ENCODE measurements at places on chromosomes 4 and X. TPM values are rescaled to one million over a fixed set of nuclear protein-coding genes. Genes with fewer than 3 reads are reported as not detected.

Gene IL2
- not detected for total RNA-seq

Gene MAGEB10
- total RNA-seq, result not detected

Gene GAGE1
- total RNA-seq, result 40.0 TPM

Gene HTATSF1
- total RNA-seq, result 61.1 TPM

Gene STATH
- total RNA-seq, result not detected

Gene ZNF732
- not detected for total RNA-seq

Gene TRIM60
- not detected for total RNA-seq

Gene MAGEA12
- 142 TPM for total RNA-seq

Gene CHRDL1
- 4.1 TPM for total RNA-seq

Gene INPP4B
- 10.0 TPM for total RNA-seq

Gene FAM156B
- 11.4 TPM for total RNA-seq

Gene NUP62CL
- total RNA-seq, result not detected

Gene SFRP2
- not detected for total RNA-seq

DNA sequence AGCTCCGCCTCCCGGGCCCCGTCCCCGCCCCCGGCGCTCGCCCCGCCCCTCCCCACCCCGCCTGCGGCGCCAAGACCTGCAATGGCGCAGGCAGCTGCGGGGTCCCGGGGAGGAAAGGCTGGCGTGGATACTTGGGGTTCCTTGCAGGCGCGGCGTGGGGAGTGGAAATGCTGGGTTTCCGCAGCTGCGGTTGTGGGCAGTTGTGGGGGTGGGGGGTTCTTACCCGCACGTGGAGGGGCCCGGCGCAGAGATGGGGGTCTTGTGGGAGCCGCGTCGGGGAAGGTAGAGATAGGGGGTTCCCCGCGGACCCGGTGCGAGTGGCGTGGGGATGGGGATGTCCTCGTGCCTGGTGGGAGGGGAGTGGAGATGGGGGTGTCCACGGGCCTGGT, 680 bp upstream of the ASMTL start:
- no peak for DNase-seq

DNA sequence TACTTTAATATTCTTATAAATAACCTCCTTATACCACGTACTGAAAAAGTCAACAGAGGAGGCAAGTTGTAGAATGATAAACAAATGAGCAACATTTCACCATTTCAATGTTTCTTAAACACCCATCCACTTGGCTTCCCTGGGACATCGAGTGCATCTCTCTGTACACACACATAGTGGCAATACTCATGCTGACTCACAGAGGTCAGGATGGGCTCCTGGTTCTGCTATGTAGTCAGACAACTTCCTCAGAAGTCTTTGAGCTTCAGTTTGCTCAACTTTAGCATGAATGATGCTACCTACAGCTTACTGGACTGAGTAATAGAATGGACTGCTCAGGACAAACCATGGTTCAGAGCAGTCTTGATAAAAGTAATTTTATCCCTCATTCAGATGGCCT, 56.9 kb downstream of the MAD2L1 start:
- DNase-seq, result peak; percentile 72

DNA sequence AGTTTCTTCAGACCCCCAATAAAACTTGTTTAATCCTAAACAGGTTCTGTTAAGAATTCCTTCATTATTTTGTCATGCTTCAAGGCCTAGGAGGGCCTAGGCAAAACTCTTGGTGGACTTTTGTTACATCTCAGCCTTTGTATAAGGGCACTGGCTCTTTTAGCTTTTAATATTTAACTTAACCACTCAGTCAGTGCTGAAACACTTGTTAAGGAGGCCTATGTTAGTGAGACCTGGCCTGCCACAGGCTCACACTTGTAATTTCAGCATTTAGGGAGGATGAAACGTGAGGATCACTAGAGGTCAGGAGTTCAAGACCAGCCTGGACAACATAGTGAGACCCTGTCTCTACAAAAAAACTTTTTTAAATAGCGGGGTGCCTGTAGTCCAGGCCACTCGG, 32.7 kb upstream of the PGK1 start:
- no peak for DNase-seq

- no peak for DNase-seq
Observed at GRCh38 chr4:8334786-8335460, 65.4 kb downstream of the HTRA3 start.

- peak; percentile 12 for DNase-seq
Observed at GRCh38 chr4:24604558-24605214, 20.3 kb upstream of the DHX15 start.

- peak; percentile 46 for DNase-seq
Observed at GRCh38 chr4:80492761-80493160, 157.2 kb downstream of the CFAP299 start.

GRCh38 chr4:111991797-111992196, 153.5 kb upstream of the FAM241A start:
- peak; percentile 74 for DNase-seq

DNA sequence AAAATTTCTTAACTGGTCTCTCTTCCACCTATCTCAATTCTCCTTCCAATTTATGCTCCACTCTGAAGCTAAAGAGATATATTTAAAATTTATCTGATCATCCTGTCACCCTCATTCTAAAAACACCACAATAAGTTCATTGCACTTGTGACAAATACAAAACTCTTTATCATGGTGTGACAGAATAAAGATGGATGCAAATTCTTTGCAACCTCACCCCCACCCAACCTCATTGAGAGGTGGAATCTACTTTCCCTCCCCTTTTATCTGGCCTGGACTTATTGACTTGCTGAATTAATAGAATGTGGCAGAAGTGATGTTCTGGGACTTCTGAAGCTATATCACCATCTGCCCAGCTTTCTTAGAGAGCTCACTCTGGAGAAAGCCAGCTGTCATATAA, 46.5 kb downstream of the IDS start:
- DNase-seq, result no peak

DNA sequence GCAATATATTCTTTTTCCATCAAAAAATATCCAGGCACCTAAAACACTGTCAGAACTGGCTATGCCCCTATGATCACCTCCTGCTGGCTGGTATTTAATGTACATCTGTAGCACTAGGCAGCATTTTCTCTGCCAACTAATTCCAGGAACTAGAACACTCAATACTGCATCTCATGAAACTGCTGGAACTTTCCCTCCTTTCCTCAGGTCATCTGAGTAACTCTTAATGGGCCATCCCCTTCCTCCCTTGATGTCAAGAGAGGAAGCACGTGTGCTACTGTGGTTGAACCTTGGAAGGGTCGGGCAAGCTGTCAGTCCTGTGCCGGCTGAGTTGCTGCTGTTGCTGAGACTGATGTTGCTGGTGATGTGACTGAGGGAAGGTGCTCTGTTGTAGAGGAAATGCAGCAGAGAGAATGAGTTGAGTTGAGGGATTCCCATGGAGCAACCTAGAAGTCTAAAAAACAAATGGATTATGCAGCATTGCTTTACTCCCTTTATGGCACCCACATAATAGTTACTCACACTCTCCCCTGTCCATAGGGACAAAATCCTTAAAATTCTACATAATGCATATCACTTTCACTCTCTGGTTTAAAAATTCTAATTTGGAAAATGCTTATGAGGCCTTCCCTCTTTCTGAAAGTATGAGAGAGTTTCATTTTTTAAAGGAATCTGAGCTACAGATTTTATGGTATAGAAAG, 39.5 kb downstream of the TMEM165 start:
- peak; percentile 6 for DNase-seq

DNA sequence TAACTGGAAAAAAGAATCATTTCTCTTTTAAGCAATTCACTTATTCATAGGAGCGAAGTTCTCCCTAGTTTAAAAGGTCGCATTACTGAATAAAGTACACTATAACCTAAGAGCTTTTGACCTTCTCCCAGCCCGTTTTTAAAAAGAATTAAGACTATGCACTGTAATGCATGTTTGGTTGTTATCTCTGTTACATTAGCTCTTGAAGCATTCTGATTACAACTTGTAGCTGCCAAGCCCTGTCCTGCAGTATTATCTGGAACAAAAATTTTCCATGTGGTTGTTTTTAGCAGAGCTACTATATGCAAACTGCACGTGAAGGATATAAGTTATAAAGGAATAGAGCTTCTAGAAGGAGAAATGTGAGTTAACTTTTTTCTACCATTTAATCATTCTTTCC, 8.1 kb downstream of the GAB1 start:
- DNase-seq, result no peak

- DNase-seq, result no peak
Observed at GRCh38 chr4:119526786-119527550, 101.6 kb downstream of the PDE5A start.

DNA sequence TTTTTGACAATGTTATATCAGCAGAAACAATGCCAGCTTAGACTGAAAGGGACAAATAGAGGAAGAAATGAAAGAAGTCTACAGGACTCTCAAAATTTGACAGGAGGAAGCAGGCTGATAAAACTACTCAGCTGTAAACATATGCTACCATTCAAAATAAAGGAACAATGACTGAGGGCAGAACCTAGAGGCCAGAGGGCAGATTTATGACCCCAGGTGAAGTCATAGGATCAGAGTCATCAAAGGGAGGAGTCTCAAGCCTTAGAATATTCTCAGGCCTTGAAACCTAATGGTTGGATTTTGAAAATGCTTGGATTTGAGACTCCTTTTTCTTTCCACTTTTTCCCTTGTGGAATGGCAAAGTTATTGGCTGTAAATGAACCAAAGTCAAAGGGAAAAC, 17.0 kb upstream of the SYTL5 start:
- DNase-seq, result no peak

GRCh38 chr4:52057196-52057595, 6.1 kb downstream of the SPATA18 start:
- DNase-seq, result no peak

- DNase-seq, result peak; percentile 29
Observed at GRCh38 chr4:183658362-183659028, 490 bp downstream of the RWDD4 start.

GRCh38 chr4:8218371-8219031, 19.4 kb downstream of the SH3TC1 start:
- no peak for DNase-seq

GRCh38 chr4:4206204-4206603, 20.5 kb downstream of the OTOP1 start:
- DNase-seq, result no peak

DNA sequence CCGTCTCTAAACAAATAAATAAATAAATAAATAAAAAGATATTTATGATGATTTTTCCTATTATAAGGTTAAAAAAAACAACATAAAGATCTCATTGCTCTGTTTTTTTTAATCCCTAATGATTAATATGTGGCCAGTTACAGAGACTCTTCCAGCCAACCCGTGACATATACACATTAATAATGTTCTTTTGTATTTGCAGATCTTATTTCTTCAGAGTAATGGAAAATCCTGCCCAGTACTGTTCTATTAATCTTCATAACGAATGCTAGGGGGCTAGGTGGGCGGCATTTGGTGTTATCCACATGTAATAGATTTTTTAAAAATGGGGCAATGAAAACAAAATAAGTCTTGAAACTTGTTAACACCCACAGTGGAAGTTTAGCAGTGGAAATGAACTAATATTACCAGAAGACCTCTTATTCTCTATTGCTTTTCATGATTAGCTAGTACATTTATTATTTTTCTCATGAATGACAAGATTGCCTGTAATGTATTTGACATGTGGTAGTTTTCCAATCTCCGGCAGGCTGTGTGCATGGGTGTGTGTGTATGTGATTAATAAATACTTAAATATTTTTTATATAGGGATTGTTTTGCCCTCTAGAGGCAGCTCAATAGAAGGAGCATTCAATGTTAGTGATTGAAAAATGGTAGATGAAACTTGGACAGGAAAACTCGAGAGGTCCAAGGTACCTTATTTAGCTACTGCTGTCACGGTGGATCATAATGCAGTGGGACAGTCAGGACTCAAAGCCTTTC, 457.4 kb downstream of the IL1RAPL1 start:
- no peak for DNase-seq

DNA sequence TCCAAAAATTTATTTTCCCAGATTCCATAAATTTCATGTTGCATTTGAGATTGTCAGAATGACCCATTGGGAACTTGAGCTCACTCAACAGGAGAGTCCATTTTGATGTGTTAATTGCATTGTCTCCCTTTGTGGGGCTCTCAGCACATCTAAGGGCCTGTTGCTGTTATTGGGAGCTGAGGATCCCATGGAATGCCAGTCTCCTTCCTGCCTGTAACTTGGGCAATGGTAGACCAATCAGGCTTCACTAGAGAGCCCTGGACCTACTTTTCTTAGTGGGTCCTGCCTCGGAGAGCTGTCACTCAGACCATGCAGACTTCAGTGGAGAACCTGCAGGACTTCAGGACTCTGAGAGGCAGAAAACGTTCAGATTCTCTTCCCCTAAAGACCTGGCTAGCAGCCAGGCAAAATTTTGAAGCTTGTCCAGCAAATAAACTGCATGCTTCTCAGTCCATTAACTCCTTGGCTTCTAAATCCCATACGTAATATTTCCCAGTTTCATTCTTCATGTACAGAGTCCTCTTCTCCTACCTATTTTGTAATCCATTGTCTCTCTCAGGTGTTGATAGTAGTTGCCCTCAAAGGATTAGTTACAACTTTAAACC, 25.1 kb downstream of the OCRL start:
- DNase-seq, result no peak

Data from HT1080 (cell line).